Calu3 (cell line): ENCODE measurements at places on chromosomes 2 and 18.

DNA sequence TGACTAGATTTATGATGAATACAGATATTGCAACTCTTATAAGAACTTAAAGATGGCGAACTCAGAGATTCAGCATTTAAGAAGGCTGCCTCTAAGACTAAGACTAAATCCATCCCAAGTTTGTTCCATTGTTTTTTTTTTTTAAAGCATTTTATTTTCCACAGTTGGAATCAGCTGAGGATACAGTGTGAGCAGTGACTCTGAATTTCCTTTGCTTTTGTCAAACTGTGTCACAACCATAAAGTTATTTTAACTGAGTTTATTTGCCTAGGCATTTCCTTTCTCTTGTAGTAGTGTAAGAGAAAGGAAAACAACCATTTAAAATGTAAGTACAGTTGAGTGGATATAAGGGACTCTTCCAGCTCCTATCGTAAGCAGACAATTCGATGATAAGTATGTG is 63.9 kb downstream of the ZEB2 start:
- no peak for DNase-seq

DNA sequence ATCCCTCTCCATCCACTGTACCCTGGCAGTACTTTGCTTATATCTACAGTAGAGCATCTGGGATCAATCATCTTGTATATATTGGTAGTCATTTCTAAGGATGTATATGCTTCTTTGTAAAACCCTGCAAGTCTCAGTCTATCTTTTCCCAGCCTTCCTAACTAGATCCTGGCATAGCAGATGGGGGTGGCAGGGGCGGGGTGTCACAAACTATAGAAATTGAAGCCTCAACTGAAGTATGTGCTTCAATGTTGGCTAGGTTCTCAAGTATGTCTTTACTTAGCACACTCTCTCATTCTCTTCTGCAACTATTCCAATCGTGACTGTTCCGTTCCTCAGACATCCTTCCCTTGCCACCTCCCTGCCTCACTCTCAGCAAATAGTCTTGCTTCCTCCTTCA is 30.1 kb upstream of the AGPS start:
- DNase-seq, result no peak

DNA sequence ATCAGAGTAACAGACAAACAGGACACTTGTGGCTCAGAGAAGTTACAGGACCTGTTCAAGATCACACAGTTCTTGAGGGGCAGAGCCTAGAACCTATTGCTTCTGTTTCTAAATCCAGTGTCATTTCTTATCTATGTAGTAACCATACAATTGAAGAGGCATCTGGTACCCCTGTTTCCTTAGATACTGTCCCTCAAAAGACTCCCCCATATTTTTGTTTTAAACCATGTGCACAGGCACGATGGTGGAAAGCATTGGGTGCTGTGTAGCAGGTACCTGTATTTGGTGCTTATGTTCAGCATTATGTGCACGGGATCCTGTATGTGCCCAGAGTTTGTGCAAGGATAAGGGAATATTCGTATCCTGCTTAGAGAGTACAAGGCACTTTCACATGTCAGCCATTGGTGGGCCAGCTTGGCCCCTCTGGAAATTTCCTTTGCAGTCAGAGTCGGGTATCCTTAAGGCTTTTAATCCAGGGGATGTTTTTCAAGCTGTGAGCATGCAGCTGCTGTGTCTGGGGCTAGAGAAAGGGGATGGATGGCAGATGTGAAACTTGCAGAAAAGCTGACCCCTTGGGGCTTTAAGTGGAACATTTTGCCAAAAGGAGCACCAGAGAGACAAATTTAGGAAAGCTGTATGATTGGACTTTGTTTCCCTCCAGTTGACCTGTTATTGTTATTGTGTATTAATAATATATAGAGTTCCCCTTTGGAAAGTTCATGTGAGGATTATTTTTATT is 2.1 kb downstream of the LBH start:
- no peak for DNase-seq

DNA sequence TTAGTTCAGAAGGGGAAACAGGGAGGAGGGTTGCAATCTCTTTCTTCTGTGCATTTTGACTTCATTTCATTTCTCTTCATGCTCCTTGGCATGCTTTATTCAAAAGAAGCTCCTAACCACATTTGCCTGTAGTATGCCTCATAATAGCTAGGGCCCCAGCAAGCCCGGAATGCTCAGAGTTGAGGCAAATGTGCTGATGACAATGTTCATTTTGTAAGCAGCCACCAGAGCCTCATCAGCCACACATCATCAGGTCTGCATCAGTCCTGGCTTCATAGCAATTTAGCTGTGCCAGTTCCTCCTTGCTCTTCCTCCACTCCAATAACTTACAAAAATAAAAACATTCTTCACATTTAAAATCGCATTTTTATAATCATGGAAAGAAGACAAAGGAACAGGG is 65.4 kb upstream of the MMADHC start:
- no peak for DNase-seq

GRCh38 chr2:201420442-201421113 is 30.7 kb downstream of the TRAK2 start:
- no peak for DNase-seq

GRCh38 chr2:195212586-195212985 is 444.4 kb upstream of the SLC39A10 start:
- DNase-seq, result no peak

GRCh38 chr2:146678516-146678915 is 1166.3 kb upstream of the ACVR2A start:
- DNase-seq, result no peak

GRCh38 chr2:214577769-214578168 is 166.9 kb downstream of the VWC2L start:
- no peak for DNase-seq

DNA sequence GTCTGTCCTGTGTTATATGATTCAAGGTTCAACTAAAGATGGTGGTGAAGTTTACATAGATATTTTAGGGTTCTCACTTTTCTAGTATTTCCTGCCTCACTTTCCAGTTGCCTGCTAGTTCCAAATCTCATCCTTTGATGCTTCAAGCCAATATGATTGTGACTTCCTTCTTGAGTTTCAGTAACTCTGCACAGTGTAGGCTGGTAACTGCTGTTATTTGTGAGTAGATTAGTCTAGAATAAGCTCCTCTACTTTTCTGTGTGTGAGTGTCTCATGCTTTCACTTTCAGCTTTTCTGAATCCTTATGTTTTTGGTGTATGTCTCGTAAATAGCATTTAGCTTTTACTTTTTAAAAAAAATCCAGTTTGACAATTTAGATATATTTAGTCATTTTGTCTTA is 42.6 kb downstream of the GALNT1 start:
- no peak for DNase-seq

- no peak for DNase-seq
Observed at GRCh38 chr2:86789687-86790133, 1.0 kb downstream of the CD8A start.

DNA sequence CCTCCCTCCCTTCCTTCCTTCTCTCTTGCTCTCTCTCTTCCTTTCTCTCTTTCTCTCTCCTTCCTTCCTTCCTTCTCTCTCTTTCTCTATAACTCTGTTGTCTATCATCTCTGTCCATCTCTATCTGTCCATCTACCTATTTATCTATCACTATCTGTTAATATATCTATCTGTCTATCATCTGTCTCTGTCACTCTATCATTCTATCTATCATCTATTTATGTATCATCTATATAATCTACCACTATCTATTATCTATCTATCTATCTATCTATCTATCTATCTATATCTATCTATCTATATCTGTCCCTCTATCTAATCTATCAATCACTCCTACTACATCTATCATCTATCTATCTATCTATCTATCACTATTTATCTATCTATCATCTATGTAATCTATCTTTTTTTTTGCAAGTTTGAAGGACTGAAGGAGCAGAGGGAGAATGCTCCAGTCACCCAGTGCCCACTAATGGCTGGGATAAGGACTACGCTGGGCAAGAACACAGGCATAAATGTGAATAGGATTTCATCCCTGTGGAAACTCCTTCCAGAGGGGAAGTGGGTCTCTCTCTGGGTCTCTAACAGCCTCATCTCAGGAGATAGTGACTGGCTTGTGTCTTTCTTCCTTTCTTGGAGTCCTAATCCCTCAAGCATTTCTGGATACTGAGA is 427.0 kb downstream of the LPIN1 start:
- DNase-seq, result no peak

GRCh38 chr2:161076936-161077335 is 83.3 kb upstream of the TANK start:
- no peak for DNase-seq

GRCh38 chr18:71116535-71116934 is 827.7 kb downstream of the SOCS6 start:
- DNase-seq, result no peak

DNA sequence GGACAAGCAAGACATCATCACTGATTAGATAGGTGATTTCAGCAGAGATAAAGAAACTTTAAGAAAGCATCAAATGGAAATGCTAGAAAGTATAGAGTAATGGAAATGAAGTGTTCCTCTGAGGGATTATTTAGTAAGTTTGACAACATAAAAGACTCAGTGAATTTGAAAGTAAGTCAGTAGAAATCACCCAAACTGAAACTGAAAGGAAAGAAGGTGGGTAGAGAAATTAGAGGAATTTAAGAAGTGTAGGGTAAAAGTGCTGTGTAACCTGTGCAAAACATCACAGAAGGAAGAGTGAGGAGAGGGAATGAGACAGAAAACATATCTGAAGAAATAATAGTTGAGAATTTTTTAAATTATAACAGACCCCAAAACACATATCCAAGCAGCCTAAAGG is 343.1 kb downstream of the CBLN2 start:
- no peak for DNase-seq

- no peak for DNase-seq
Observed at GRCh38 chr2:139911160-139911559, 1131.0 kb upstream of the NXPH2 start.

DNA sequence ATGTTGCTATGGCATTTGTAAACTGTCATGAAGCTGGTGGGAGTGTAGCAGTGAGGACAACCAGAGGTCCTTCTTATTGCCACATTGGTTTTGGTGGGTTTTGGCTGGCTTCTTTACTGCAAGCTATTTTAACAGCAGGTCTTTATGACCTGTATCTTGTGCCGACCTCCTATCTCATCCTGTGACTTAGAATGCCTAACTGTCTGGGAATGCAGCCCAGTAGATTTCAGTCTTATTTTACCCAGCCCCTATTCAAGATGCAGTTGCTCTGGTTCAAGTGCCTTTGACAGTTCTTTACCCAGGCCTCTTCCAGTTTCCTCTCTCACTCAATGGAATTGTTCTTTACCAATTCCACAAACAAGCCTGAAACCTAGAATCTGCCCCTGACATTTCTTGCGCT is 145.1 kb downstream of the KCNE4 start:
- no peak for DNase-seq

GRCh38 chr2:154247503-154247902 is 375.8 kb downstream of the GALNT13 start:
- DNase-seq, result no peak

DNA sequence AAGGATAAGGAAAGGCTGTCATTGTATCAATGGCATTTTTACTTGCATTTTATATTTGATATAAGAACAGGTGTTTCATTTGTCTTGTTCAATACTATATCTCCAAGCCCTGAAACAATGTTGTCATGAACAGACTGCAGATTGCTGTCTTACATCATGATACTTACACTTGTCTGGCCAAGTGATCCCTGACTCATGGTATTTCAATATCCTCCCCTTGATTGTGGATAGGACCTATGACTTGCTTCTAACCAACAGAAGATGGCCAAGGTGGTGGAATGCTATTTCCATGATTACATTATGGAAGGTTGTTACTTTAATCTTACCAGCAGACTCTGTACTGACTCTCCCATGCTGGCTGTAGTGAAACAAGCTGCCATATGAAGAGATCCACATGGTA is 471.1 kb downstream of the CCDC85A start:
- DNase-seq, result no peak

GRCh38 chr2:86596118-86596517 is 27.5 kb downstream of the RNF103 start:
- DNase-seq, result no peak

- DNase-seq, result no peak
Observed at GRCh38 chr2:174681099-174682006, 82.9 kb downstream of the CHRNA1 start.

- no peak for DNase-seq
Observed at GRCh38 chr2:152219077-152219828, 43.7 kb upstream of the STAM2 start.

DNA sequence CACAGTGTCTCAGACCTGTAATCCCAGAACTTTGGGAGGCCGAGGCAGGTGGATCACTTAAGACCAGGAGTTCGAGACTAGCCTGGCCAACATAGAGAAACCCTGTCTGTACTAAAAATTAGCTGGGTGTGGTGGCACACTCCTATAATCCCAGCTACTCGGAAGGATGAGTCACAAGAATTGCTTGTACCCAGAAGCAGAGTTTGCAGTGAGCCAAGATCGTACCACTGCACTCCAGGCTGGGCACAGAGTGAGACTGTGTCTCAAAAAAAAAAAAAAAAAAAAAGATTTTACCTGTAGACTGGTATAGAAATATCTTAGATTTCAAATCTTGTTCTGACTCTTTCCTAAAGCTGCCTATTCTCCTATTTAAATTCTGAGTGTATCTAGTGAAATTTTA is 7.2 kb upstream of the KLHL29 start:
- no peak for DNase-seq

- no peak for DNase-seq
Observed at GRCh38 chr2:172096626-172097547, 5.8 kb downstream of the DLX2 start.

- DNase-seq, result no peak
Observed at GRCh38 chr18:73880387-73880786, 267.2 kb downstream of the FBXO15 start.

DNA sequence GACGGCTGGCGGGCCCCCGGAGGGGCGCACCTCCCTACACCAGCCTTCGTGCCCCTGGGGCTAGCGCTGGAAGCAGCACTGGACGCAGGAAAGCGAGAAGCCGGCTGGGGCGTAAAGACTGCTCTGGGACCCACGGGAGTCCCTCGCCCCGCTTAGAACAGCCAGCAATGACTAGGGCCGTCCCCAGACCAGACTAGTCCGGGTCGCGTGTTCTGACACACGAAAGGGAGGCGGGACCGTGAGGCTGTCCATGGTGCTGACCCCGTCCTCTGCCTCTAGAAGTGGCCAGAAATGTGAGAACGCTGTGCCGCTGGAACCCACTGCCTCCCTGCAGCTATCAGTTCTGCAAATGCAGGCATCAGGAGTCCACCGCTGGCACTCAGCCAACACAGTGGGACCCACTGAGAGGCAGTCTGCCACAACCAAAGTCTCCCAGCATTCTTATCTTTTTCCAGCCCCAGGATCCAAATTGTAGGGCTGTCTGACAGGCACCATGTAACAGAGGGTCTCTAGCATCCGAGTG is at the start of gene UCN:
UCN (minus strand) TSS at position 87 of the 523 bp plus-strand sequence. CDS start 550 bp downstream, outside the sequence.
- DNase-seq, result no peak

DNA sequence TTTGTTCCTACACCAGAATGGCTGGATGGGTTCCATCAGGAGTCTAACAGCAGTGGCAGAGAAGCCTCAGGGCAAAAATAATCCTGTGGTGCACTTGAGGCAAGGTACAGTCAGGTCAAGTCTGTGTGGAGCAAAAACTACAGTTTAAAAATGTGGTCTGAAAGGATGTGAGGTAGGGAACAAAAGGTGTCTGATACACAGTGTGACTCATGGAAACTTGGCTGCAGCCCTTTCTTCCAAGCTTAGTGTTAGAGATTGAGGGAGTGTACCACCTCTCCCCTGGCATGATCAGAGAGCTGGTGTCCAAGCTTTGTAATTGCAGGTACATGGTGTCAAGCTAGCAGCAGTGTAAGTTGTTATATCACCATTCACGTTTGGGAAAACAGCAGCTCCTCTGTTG is 8.9 kb downstream of the ANKAR start:
- DNase-seq, result no peak

GRCh38 chr2:222232839-222233238 is 66.0 kb downstream of the PAX3 start:
- no peak for DNase-seq
